ENCODE measurements at places on chromosomes 2 and 18.

GRCh38 chr2:219308142-219309101 lies 779 bp downstream of the PTPRN start:
- peak; percentile 89 for DNase-seq
- H3K4me1 ChIP-seq = peaks cover 8% of the 10 kb centered on the region
- peak overlapping the region; percentile 62 for H3K4me3 ChIP-seq
- H3K27me3 ChIP-seq = peaks cover 41% of the 10 kb centered on the region
- no peak overlapping the region for H3K27ac ChIP-seq

- H3K27me3 ChIP-seq = no peaks in the 10 kb centered on the region
- H3K27ac ChIP-seq = no peak within 1 kb of the TSS
- H3K36me3 ChIP-seq = peaks cover 33% of the 10 kb centered on the region
- H3K4me3 ChIP-seq = no peak within 1 kb of the TSS
- H3K4me1 ChIP-seq = peaks cover 11% of the 10 kb centered on the region
- no peak for DNase-seq
Measured at GRCh38 chr2:74525717-74526648, at the start of gene DQX1. Gene DQX1 (minus strand): TSS chr2:74526231. CDS start chr2:74525729, 502 bp downstream.

- H3K4me1 ChIP-seq = no peaks in the 10 kb centered on the region
- H3K27me3 ChIP-seq = no peaks in the 10 kb centered on the region
- no peak overlapping the region for H3K4me3 ChIP-seq
- no peak for DNase-seq
Measured at GRCh38 chr2:14364471-14364870, 268.0 kb upstream of the LRATD1 start.

DNA sequence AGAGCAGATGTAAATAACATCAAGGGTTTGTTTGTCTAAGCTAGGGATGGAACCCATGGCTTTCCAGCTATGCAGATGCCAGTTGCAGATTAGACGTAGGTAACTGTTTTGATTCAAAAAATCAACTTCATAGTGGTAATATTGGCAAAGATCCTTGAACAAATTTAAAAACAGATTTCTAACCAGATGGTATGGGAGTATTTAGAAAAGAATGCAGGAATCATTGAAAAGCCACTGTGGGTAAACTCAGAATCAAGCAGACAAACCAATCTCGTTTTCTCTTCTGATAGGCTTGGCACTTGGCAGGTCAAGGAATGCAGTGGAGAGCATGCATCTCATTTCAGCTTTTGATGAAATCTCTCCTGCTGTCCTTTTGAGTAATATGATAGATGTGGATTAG lies 377.5 kb downstream of the CLIP4 start:
- H3K4me3 ChIP-seq = no peak overlapping the region
- peaks cover 27% of the 10 kb centered on the region for H3K4me1 ChIP-seq
- H3K27ac ChIP-seq = no peak overlapping the region
- H3K36me3 ChIP-seq = peaks cover 4% of the 10 kb centered on the region
- no peak for DNase-seq
- H3K27me3 ChIP-seq = no peaks in the 10 kb centered on the region

DNA sequence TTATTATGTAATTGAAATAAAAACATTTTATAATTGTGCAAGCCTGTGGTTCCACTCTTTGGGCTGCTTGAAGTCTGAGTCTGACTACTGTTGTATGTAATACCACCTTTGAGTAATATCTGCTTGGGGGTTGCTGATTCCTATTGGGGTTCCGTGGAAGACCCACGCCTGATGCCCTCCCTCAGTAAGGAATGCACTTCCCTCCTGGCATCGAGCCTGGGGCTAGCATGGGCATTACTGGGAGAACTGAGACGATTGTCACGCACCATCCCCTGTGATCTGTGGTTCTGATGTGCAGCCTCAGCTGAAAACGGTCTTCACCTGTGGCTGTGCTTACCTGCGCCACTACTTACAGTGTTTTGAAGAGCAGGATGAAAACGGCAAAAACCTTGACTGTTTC lies 32.7 kb upstream of the RBM44 start:
- DNase-seq = no peak
- H3K4me3 ChIP-seq = no peak overlapping the region
- H3K36me3 ChIP-seq = peaks cover 47% of the 10 kb centered on the region
- no peaks in the 10 kb centered on the region for H3K4me1 ChIP-seq
- no peak overlapping the region for H3K27ac ChIP-seq

DNA sequence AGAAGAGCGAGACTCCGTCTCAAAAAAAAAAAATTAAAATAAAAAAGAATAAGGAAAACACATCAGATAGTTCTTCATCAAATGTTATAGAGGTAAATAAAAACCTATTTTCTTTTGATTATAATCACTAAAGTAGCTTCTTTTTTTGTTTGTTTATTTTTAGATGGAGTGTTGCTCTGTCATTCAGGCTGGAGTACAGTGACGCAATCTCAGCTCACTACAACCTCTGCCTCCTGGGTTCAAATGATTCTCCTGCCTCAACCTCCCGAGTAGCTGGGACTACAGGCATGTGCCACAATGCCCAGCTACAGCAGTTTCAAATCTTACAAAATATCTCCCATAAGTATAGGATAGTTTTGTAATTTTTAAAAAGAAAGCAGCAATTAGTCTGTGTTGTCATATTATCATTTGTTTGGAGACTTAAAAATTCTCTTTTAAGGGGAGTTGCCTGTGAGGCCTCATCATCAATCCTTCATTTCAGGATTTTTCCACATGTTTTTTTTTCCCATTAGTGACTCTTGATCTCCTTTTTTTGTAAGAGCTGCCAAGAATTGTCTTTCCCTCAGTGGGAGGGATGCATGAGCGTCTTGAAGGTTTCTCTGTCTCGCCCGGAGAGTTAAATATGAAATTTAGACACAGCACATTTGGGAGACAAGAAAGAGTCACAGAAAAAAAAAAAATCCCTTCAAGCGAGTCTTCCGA lies 275.9 kb downstream of the CDCA7 start:
- H3K4me1 ChIP-seq = peaks cover 4% of the 10 kb centered on the region
- DNase-seq = no peak
- no peak overlapping the region for H3K27ac ChIP-seq
- H3K4me3 ChIP-seq = peak overlapping the region; percentile 24
- H3K27me3 ChIP-seq = no peaks in the 10 kb centered on the region

- no peaks in the 10 kb centered on the region for H3K27me3 ChIP-seq
- H3K4me1 ChIP-seq = no peaks in the 10 kb centered on the region
- H3K36me3 ChIP-seq = peaks cover 9% of the 10 kb centered on the region
Measured at GRCh38 chr2:168773719-168774521, 28.5 kb upstream of the NOSTRIN start.

DNA sequence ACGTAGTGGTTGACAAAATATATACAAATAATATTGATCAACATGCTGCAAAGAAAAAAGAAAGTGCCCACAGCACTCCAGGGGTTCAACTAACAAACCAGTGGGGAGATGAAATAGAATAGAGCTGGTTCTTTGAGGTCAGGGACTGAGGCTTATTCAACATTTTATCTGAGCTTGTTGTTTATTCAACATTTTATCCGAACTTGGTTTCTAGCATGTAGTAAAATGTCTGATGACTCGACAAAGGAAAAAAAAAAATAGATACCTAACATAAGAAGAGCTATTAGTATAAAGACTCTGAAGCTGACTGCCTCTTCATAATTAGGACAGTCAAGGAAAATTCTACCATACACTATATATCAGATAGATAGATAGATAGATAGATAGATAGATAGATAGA lies 440.9 kb downstream of the NRXN1 start:
- H3K4me1 ChIP-seq = no peaks in the 10 kb centered on the region
- no peak for DNase-seq
- no peak overlapping the region for H3K27ac ChIP-seq
- H3K36me3 ChIP-seq = no peaks in the 10 kb centered on the region
- no peak overlapping the region for H3K4me3 ChIP-seq

DNA sequence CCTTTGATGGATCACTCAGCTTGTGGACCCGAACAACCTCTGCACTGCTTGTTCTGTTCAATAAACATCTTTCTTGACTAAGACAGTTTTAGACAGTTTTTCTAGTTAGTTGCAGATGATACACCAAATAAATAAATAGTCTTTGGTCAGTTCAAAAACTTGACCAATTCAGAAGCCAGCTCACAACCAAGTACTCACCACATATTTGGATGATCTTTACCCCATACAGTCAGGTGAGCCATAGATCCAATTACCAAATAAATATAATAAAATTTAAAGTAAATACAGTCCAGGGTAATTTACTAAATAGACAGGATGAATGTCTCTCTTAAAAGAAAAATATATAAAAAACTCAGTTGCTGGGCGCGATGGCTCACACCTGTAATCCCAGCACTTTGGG lies 18.2 kb downstream of the SCN3A start:
- H3K36me3 ChIP-seq = no peaks in the 10 kb centered on the region
- no peak overlapping the region for H3K4me3 ChIP-seq
- no peak overlapping the region for H3K27ac ChIP-seq
- DNase-seq = no peak

GRCh38 chr2:78564666-78565065 lies 460.8 kb upstream of the REG3G start:
- DNase-seq = no peak
- peaks cover 2% of the 10 kb centered on the region for H3K4me1 ChIP-seq
- no peaks in the 10 kb centered on the region for H3K27me3 ChIP-seq

DNA sequence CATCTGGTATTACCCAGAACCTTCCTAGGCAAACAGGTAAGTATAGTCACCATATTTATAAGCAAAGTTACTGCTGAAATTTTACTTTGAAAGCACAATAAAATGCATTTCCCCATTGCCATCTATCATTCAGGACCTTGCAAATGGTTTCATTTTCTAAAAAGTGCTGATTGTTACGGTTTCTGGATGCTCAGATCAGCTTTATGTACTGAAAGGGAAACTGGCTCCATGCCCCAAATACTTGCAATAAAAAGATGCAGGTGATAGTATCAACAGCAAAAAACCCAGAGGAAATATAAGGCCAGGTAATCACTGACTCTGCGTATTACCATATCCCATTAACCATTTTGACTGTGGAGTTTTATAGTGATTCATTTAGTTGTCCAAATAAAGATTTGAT lies 1150.7 kb upstream of the CRIM1 start:
- no peaks in the 10 kb centered on the region for H3K27me3 ChIP-seq
- no peaks in the 10 kb centered on the region for H3K4me1 ChIP-seq
- no peaks in the 10 kb centered on the region for H3K36me3 ChIP-seq
- no peak overlapping the region for H3K4me3 ChIP-seq
- DNase-seq = no peak

GRCh38 chr2:65566617-65567016 lies 134.2 kb upstream of the SPRED2 start:
- H3K4me1 ChIP-seq = peaks cover 9% of the 10 kb centered on the region
- H3K36me3 ChIP-seq = no peaks in the 10 kb centered on the region

DNA sequence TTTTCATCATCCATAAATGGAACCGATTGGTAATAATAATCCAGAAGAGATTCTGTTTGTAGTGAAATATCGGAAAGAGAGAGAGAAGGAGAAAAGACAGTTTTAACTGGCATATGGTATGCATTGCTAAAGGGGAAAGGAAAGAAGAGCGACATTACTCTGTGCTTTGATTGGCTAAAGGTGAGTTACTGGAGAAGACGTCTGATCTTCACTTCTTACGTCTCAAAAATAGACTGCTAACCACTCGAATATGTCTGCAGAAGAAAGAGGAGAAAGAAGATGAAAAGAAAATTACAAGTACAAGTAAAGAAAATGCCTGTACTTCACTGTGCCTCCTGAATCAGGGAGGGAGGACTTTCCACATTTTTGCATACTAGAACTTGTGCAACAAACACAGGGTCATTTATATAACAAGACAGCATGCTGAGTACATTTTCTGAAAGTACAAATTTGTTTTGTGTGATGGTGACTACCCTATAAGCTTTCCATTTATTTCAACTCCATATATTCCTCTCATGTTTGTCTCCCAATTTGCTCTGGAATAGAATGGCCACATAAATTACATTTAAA lies 787.2 kb downstream of the RNF144A start:
- H3K4me3 ChIP-seq = no peak overlapping the region
- H3K36me3 ChIP-seq = no peaks in the 10 kb centered on the region

- DNase-seq = no peak
- H3K27me3 ChIP-seq = no peaks in the 10 kb centered on the region
- H3K36me3 ChIP-seq = no peaks in the 10 kb centered on the region
- no peak overlapping the region for H3K27ac ChIP-seq
- H3K4me3 ChIP-seq = no peak overlapping the region
- peaks cover 3% of the 10 kb centered on the region for H3K4me1 ChIP-seq
Measured at GRCh38 chr18:78543201-78543725, 436.4 kb upstream of the SALL3 start.

- DNase-seq = no peak
- no peak overlapping the region for H3K4me3 ChIP-seq
- no peaks in the 10 kb centered on the region for H3K4me1 ChIP-seq
- peaks cover 18% of the 10 kb centered on the region for H3K27me3 ChIP-seq
- H3K27ac ChIP-seq = no peak overlapping the region
- no peaks in the 10 kb centered on the region for H3K36me3 ChIP-seq
Measured at GRCh38 chr2:101476605-101477208, 1.8 kb upstream of the RFX8 start.

- H3K4me3 ChIP-seq = peak overlapping the region; percentile 97
- H3K36me3 ChIP-seq = no peaks in the 10 kb centered on the region
- H3K27ac ChIP-seq = peak overlapping the region; percentile 92
- DNase-seq = no peak
- peaks cover 6% of the 10 kb centered on the region for H3K4me1 ChIP-seq
Measured at GRCh38 chr2:65129286-65129825, 550 bp downstream of the RAB1A start.

GRCh38 chr2:235445116-235445515 lies 48.7 kb upstream of the AGAP1 start:
- H3K36me3 ChIP-seq = no peaks in the 10 kb centered on the region
- H3K4me1 ChIP-seq = no peaks in the 10 kb centered on the region
- no peak overlapping the region for H3K4me3 ChIP-seq
- H3K27me3 ChIP-seq = no peaks in the 10 kb centered on the region

GRCh38 chr2:124250433-124250832 lies 225.3 kb downstream of the CNTNAP5 start:
- H3K36me3 ChIP-seq = no peaks in the 10 kb centered on the region
- H3K27me3 ChIP-seq = no peaks in the 10 kb centered on the region
- no peak for DNase-seq
- no peaks in the 10 kb centered on the region for H3K4me1 ChIP-seq

- no peaks in the 10 kb centered on the region for H3K36me3 ChIP-seq
- no peaks in the 10 kb centered on the region for H3K27me3 ChIP-seq
- H3K4me1 ChIP-seq = peaks cover 8% of the 10 kb centered on the region
- H3K27ac ChIP-seq = no peak overlapping the region
Measured at GRCh38 chr2:16172324-16173175, 232.2 kb downstream of the MYCN start.

- H3K36me3 ChIP-seq = no peaks in the 10 kb centered on the region
- DNase-seq = no peak
- H3K4me3 ChIP-seq = no peak overlapping the region
- H3K4me1 ChIP-seq = no peaks in the 10 kb centered on the region
Measured at GRCh38 chr2:223696719-223697118, 94.6 kb upstream of the SCG2 start.

- H3K27me3 ChIP-seq = no peaks in the 10 kb centered on the region
Measured at GRCh38 chr2:227612546-227613271, 1.9 kb downstream of the SCYGR3 start.

GRCh38 chr2:189249901-189250300 lies 70.3 kb upstream of the COL5A2 start:
- H3K4me1 ChIP-seq = no peaks in the 10 kb centered on the region
- H3K27me3 ChIP-seq = no peaks in the 10 kb centered on the region
- no peak overlapping the region for H3K27ac ChIP-seq
- no peak overlapping the region for H3K4me3 ChIP-seq

GRCh38 chr2:2588777-2589176 lies 257.7 kb upstream of the MYT1L start:
- no peaks in the 10 kb centered on the region for H3K27me3 ChIP-seq
- H3K27ac ChIP-seq = no peak overlapping the region
- no peak for DNase-seq
- no peaks in the 10 kb centered on the region for H3K36me3 ChIP-seq
- peaks cover 4% of the 10 kb centered on the region for H3K4me1 ChIP-seq
- H3K4me3 ChIP-seq = no peak overlapping the region

GRCh38 chr2:121809607-121810006 lies 54.2 kb downstream of the TSN start:
- no peak overlapping the region for H3K4me3 ChIP-seq
- no peaks in the 10 kb centered on the region for H3K36me3 ChIP-seq
- H3K27ac ChIP-seq = no peak overlapping the region
- DNase-seq = no peak
